ENCODE measurements at places on chromosomes 16 and 17.
A peak's percentile ranks its signal among the peaks of the same experiment; 100 is the strongest.

- no peak for DNase-seq
Measured at GRCh38 chr17:38421171-38421841, 7.0 kb upstream of the ARHGAP23 start.

DNA sequence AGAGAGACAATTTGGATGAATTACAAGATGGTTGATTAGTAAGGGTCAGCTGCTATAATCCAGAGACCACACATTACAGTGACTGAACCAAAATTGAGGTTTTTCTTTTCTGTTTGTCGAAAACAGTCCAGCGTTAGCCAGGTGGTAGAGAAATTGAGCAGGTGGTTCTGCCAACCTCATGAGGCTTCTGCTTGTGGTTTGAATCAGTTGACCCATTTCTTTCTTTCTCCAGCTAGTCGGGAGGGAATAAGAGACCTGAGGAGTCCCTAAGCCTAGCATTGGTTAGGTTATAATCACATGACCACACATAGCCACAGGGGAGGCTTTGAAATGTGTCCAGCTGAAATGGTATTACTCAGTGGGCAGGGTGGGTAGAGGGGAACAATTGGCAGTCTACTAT lies 504.6 kb downstream of the HS3ST4 start:
- DNase-seq: no peak

DNA sequence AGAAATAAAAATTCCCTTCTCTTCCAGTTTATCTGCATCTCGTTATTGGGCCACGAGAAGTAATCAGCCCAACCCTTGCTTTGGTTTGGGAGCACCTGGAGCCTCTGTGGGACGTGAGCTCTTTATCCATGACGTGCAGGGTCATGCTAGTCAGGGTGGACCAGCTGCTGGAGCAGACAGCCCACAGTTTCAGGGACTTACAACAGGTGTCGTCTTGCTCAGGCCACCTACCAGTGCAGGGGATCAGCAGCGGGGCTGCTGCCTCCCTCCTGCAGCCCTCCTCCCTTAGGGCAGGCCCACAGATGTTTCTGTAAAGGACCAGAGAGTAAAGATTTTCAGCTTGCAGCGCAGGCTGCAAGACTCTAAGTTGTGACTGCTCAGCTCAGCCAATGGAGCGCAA lies 16.9 kb downstream of the ADAD2 start:
- no peak for DNase-seq

- DNase-seq: peak; percentile 74
Measured at GRCh38 chr16:48611329-48612137, 1.6 kb upstream of the N4BP1 start.

DNA sequence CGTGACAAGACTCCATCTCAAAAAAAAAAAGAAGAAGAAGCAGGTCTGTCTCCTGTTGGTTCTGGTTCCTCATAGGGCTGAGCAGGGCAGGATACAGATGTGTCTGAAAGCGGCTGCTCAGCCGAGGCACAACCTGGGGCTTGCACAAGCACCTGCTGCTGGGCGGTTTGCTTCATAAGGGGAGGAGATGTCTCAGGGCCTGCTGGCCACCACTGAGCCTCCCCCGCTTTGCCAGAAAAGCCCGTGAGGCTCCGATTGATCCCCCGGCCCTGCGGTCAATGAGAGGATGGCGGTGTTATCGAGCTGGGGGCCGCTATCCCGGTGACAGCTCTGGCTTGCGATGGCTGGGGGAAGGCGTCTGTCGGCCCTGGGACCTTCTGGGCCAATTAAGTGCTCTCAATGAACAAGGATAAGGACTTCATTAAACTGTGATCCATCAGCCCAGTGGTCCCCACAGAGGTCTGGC lies 162.0 kb downstream of the SDK2 start:
- DNase-seq: no peak

DNA sequence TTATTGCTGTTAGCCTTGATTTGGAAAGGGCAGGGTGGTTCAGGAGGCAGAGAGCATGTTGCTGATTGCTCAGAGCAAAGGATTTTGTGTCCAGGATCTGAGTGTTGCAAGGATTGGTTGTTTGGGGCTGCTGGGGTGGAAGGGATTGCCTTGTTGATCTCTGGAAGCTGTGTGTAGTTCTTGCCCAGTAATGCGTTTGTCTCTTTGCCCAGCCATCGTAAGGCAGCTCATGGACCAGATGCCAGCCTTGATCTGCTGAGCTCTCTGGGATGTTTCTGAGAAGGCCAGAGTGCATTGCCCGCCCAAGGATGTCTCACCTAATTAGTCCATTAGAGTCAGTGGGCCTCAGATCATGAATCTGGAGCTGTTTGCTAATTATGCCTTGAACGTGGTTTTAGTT lies 33.6 kb downstream of the NKD1 start:
- no peak for DNase-seq

GRCh38 chr16:67509016-67509415 lies 19.6 kb upstream of the RIPOR1 start:
- DNase-seq: no peak

DNA sequence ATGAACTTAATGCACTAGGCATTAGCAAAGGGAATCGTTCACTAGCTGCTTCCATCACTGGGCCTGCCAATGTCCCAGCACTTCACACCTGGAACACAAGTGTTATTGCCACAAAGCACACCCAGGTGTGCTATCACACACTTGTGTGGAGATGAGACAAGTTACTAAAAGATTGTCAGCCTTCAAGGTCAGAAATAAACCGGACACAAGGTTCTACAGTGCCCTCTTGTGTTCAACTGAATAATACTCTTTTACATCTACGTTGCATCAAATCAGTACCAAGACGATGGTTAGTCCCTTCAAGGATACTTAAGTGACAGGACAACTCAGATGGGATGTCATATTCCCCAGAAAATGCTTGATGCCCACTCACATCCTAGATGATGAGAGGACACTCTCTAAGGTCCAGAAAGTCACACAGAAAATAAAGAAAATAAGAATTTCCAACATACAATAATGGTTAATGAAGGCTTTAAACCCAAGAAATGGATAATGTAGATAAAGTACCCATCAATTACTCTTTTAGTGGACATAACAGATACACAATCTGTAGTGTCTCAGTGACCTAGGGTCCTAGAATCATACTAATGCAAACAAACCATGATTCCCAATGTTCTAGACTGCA lies 16.4 kb upstream of the GLG1 start:
- no peak for DNase-seq

- no peak for DNase-seq
Measured at GRCh38 chr16:68005211-68005610, 5.9 kb upstream of the DPEP2 start.

DNA sequence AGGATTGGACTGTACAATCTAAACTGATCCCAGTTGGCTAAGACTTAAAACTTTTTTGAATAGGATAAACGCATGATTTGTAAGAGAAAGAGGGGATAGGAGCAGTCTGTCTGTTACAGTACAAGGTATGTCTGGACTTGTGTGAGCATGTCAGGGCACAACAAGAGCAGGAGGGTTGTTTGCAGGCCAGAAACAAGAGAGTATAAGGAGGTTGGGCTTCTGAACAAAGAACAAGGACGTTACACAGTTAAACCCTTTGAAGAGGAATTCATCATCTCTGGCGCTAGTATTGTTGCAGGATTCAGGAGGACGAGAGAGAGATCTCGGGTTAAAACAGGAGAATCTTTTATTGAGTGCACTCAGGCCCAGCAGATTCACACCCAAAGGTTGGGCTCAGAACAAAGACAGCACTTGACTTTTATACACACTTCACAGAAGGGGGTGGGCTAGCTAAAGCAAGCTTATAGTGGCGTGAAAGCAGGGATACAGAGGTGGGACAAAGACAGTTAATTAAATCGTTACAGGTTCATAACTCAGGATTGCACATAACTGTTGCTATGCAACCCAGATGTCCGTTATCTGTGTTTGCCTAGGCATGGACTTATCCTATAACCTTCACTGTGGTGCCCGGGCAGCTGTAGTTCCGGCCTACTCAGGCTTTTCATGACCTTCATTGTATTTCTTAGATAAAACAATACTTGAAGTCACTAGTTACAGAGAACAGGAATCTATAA lies 34.3 kb downstream of the SEC14L1 start:
- no peak for DNase-seq

DNA sequence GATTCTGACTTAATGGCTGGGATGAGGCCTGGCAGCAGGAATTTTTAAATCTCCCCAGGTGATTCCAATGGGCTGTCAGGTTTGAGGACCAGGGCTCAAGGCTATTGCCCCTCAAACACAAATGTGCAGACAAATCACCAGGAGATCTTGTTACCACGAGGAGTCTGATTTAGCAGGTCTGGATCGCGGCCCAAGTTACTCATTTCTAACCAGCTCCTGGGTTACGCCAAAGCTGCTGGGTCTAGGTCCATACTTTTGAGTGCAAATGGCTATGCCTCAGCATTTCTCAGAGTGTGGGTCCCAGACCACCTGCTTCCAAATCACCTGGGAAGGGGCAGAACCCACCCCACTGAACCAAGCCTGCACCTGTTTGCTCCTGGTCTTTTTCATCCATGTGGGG lies 33.1 kb downstream of the CNGB1 start:
- DNase-seq: no peak

DNA sequence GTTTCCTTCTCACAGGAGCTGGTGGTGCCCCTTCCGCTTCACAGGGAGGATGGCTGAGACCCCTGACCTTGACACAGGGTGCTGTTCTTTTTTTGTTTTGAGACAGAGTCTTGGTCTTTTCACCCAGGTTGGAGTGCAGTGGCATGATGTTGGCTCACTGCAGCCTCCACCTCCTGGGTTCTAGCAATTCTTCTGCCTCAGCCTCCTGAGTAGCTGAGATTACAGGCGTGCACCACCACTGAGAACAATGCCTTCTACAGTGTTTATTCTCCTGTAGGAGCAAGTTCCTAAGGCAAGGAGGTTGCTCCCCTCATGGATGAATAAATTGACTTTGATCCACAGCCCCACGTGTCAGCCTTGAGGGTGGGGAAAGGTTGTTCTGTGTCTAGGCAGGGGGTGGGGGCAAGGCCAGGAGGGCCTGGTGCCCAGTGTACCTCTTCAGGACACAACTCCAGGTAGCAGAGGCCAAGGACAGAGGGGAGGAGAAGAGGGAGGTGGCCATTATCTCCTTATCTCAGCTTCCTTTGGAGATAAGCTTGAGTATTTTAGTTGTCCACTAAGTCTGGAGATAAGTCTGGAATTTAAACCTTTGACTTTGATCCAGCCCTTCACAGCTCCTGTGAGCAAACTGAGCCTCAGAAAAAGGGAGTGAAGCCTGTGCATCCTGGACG lies 159.4 kb downstream of the SEC14L1 start:
- no peak for DNase-seq

GRCh38 chr16:4684058-4684715 lies 9.2 kb upstream of the NUDT16L1 start:
- no peak for DNase-seq

DNA sequence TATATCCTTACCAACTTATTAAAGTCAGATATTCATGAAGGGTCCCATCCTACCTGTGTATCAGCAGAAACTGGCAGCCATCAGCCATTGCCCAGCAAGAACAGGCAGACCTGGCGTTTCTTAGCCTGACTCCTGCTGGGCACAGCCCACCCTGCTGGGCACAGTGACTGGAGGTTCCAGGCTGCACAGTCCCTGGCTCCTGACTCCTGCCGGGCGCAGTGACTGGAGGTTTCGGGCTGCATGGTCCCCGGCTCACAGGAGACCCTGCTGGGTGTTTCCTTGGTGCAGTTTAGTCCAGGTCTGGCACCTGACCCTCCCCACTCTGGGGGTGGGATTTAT lies 6.7 kb downstream of the TIMM22 start:
- no peak for DNase-seq

DNA sequence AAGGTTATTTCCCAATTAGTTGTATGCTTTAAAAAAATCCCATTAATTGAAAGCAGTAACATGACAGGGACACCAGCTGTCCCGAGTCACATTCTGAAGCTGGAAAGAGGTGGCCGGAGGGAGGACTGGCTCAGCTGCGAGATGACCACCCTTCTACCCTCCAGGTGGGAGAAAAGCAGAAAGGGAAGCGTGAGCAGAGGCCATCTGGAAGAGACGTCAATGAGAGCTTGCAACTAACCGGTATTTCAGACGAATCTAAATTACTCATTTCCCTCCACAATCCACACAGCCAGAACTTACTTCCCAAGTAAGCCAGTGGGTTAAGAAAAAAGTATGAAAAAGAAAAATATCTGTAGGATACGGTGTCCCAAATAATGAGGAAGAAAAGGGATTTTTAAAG lies 28.5 kb upstream of the SLC38A8 start:
- DNase-seq: no peak

DNA sequence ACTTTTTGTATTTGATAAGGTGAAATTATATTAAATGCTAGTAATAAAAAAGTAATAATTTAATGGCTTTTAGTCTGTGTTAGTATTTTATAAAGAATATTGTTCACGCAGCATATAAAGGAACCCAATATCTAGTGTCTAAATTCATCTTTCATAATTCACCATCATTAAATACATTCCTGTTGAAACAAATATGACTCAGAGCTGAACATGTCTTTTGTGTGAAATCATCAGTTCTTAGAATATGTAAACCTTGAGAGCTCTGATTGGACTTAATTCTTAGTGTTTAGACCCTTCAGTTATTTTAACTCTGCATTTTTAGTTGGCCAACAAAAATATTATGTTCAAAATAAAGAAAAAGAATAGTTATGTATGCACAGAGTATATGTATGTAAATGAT lies 71.8 kb downstream of the ABHD15 start:
- no peak for DNase-seq

DNA sequence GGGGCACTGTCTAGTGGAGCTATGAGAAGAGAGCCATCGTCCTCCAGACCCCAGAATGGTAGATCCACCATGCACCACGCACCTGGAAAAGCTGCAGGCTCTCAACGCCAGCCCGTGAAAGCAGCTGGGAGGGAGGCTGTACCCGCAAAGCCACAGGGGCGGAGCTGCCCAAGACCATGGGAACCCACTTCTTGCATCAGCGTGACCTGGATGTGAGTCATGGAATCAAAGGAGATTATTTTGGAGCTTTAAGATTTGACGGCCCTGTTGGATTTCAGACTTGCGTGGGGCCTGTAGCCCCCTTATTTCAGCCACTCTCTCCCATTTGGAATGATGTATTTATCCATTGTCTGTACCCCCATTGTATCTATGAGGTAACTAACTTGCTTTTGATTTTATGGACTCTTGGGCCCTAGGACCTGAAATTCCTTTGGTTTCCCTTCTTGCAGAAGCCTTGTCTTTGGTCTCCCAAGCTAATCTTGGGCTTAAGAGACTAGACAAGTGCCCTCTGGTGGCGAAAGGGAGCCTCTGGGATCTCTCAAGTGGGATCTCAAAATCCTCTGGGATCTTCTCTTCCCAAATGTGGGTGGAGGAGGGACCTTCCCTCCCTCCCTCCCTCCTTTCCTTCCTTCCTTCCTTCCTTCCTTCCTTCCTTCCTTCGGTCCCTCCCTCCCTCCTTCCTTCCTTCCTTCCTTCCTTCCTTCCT lies 58.2 kb upstream of the HAPSTR1 start:
- DNase-seq: peak; percentile 16

DNA sequence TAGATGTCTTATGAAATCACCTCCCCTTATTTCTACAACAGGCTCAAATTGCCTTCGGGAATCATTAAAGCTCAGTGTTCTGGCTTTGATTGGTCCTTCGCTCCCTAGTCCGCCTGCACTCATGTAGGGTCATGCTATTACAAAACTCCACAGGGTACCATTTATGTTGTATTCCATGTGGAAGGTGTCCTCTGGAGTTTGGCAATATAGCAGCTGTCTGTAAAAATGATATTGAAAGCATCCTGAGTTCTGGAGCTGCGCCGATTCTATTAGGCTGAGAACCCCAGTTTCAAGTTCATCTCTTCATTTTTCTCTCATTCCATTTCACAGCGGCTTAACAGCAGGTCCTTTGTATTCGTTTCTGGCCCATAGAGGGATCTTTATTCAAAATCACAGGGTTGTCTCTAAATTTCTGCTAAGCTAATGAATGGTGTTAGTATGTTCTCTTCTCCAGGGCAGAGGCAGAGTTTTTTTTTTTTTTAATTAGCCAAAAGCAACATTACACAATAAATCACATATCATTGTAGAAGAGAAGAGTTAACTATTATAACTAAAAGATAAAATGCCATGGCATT lies 71.9 kb upstream of the TEKT1 start:
- no peak for DNase-seq
